ENCODE measurements at places on chromosomes 5 and 9.

DNA sequence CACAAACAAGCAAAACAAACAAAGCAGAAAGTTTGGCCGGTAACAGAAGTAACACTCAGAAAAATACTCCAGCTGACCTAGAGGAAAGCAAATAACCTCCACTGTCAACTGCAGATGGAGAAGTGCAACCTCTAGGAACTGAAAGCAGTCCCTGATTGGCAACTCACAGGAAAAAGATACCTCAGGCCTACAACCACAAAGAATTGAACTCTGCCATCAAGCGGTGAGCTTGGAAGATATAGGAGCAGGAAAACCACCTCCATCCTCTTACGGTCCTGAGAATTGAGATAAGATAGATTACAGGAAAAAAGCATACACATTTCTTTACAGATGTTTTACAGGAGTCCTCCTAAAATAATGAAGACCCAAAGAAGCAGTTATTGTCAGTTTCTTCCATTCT is 184.5 kb downstream of the PDZD2 start:
- DNase-seq = no peak

- no peak for DNase-seq
Measured at GRCh38 chr5:109691996-109692395, 2.3 kb downstream of the MAN2A1 start.

DNA sequence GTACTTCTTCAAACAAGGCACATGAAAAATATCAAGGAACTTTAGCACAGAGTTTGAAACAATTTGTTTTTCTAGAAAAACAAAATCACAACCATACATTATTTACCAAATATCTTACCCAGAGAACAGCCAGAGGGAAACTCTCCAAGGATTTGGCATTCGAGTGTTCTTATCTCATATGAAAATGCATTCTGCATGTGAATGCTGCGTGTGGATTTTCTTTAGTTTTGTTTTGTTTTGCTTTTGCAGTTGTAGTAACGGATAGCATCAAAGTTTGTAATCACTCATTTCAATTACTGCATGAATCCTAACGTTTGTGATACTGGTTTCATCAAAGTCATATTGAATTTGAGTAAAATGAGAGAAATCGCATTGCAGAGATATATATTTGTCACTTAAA is 28.0 kb downstream of the ADAMTSL1 start:
- DNase-seq = no peak

DNA sequence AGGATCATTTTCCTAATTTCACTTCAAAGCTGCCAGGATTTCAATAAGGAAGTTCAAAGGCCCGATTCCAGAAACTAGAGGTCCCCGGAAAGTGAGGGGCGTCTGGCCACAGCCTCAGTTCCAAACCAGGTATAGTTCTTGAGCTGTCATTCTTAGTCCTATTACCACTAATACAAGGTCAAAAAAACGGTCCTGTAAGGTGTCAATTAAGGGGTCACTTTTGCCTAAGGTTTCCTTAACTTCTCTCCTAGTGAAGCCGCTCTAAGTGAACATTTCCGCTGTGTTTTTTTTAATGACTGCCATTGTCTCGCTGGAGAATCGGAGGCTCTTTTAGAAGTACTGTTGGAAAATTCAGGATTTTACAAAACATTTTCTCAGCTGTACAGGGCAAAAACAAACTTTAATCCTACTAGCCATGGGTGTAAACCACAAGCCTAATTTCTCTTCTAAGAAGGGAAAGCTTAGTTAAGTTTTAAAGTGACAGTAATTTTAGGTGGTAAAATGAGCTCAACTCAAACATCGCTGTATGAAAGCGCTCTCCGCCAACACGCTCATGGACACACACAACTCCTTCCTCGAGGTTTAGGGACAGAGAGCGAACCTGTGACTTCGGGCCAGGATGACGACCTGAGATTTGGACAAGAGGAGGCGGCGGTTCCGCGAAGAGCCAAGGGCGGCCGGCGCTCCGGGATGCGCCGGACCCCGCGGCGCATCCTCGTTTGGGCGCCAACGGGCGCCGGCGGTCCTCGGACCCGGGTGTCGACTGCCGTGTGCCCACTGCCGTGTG is 76.7 kb upstream of the IFNE start:
- DNase-seq = no peak

DNA sequence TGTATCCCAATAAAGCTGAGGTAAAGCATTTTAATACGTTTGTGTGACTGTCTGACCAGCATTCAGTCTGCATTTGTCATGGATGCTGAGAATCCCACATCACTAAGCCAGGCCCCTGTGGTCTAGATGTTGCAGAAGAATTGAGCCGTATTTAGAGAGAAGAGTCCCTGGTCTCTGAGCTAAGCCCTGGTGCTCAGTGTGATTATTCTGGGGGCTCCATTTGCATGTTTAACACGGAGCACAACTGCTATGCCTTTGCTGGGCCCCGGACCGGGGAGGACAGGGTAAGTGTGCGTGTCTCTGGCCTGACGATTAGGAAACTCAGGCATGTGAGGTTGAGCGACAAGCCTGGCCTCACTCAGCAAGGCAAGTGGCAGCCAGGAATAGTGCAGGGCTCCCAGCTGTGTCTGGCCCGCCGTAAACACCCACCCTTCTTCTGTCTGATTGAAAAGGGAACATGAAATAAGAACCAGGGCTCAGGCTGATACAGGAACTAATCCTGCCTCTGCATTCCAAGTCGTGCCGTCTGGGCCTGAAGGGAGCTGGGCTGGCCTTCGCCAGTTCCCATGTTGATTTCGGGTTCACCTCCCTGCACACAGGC is 22.3 kb downstream of the FAM78A start:
- no peak for DNase-seq

DNA sequence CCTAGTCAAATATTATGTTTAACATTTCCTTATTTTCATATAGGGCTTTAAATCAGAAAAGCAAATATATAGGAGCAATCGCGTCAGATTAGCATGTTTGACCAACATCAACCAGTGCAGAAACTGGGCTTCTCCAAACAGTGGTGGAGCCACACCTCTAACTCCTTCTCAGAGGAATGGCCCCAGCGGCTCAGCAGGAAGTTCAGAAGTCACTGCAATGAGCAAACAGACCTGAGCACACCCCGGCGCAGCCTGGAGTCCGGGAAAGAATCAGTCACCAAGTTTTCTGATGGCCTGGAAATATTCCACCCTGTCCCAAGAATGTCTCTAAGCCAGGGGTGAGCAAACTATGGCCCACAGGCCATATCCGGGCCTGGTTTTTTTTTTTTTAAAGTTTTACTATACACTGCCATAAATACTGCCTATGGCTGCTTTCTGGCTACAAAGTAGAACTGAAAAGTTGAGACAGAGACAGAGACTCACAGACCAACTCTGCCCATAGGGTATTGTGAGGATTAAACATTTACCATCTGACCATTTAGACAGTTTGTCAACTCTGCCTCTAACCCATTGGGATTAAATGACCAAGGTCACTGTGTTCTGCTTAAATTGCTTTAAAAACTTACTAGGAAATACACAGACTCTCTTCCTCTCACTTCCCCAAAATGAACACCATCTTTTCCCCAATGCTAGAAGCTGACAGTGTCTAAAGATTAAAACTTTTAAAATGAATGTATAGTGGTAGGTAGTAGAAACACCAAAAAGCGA is 5.4 kb downstream of the GOLM1 start:
- DNase-seq = no peak

Measured in AG04450 (cell line).